Midbrain (tissue), 1 donor: ENCODE measurements at places on chromosomes 1 and 21.
A peak's percentile ranks its signal among the peaks of the same experiment; 100 is the strongest.

DNA sequence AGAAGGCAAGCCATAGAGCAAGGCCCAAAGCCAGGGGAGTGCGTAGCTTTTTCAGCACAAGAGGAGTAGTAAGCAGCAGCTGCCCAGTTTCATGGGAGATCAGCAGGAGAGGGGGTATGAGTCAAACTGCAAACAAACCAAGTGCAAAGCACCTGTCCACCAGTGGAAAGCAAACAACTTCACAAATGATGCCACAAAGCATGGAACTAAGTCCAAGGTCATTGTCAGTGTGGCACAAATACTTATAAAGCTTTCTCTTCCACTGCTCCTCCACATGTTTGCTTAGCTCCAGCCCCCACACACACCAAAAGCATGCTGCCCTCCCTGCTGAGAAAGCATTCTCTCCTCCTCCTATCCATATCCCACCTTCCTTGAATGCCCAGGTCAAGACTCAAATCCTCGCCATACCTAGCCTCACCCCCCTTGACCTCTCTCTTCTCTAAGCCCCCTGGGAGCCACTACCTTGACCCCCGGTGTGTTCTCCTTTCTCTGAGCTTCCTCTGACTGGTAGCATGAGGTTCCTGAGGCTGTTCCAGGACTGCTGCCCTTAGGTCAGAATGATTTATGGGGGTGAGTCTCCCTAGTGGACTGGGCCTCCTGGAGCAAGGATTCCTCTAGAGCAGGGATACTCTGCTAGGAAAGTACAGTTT, 70.4 kb downstream of the DMAP1 start:
- DNase-seq = no peak

GRCh38 chr1:26582053-26582835, 52.7 kb downstream of the RPS6KA1 start:
- no peak for DNase-seq

DNA sequence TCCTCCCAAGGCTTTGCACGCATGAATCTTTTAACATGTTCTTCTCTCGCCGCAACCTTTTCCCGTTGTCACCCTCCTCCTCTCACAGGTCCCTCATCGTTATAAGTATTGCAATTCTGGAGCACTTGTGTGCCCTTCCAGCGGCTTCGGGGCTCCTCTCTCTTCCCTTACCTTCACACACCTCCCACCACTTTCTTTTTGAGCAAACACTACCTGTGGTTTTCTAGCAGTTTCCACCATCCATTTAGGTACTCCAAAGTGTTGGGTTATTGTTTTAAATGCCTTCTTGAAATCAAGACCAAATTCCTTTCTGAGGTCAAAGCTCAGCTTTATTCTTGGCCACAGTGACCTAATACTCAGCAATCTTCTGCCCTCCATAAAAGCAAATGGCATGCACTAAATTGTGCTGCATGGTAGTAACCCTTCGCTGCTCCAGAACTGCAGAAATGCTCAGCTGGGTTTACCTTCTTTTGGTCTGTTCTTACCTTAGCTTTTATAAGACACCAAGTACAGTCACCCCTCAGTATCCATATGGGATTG, 472.4 kb downstream of the SETD4 start:
- no peak for DNase-seq

GRCh38 chr1:71695821-71696220, 586.5 kb downstream of the NEGR1 start:
- DNase-seq = no peak

- DNase-seq = no peak
Measured at GRCh38 chr1:226541631-226542622, 6.6 kb upstream of the STUM start.

- DNase-seq = peak; percentile 79
Measured at GRCh38 chr21:39451332-39452206, at the start of gene SH3BGR. TSS of gene SH3BGR (plus strand) at chr21:39451970. CDS start at chr21:39452097, 127 bp downstream.

GRCh38 chr1:208177656-208178055, 66.5 kb downstream of the PLXNA2 start:
- DNase-seq = no peak

DNA sequence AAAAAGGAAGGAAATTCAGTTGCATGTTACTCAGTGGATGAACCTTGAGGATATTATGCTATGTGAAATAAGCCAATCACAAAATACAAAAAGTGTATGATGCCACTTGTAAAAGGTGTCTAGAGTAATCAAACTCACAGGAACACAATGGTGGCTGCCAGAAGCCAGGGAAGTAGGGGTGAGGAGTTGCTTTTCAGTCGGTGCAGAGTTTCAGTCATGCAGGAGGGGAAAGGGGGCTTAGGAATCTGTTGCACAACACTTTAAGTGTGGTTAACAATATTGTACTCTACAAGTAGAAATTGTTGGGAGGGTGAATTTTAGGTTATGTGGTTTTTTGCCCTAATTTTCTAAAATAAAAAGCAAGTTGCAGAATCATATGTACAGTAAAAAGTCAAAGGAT, 184.2 kb upstream of the RAB4A start:
- no peak for DNase-seq

GRCh38 chr1:231522931-231523642, 5.4 kb upstream of the TSNAX start:
- no peak for DNase-seq

GRCh38 chr1:182791281-182792179, 2.0 kb downstream of the NPL start:
- no peak for DNase-seq

DNA sequence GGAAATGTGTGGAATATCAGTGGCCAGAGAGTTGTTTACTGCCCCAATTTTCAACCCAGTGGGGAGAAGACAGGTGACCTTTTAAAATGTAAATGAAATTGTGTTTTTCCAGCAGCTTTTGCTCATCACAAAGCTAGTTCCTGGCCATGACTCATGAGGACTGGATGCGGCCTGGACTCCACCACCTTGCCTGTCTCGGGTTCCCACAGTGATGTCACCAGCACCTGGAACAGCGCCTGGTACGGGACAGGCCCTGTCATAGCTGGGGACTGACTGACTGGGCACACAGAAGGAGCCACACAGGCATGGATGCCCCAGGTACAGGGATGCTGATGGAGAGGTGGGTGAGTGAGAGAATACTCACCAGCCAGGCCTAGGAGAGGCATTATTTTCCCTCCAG, 277.1 kb downstream of the AJAP1 start:
- DNase-seq = no peak

DNA sequence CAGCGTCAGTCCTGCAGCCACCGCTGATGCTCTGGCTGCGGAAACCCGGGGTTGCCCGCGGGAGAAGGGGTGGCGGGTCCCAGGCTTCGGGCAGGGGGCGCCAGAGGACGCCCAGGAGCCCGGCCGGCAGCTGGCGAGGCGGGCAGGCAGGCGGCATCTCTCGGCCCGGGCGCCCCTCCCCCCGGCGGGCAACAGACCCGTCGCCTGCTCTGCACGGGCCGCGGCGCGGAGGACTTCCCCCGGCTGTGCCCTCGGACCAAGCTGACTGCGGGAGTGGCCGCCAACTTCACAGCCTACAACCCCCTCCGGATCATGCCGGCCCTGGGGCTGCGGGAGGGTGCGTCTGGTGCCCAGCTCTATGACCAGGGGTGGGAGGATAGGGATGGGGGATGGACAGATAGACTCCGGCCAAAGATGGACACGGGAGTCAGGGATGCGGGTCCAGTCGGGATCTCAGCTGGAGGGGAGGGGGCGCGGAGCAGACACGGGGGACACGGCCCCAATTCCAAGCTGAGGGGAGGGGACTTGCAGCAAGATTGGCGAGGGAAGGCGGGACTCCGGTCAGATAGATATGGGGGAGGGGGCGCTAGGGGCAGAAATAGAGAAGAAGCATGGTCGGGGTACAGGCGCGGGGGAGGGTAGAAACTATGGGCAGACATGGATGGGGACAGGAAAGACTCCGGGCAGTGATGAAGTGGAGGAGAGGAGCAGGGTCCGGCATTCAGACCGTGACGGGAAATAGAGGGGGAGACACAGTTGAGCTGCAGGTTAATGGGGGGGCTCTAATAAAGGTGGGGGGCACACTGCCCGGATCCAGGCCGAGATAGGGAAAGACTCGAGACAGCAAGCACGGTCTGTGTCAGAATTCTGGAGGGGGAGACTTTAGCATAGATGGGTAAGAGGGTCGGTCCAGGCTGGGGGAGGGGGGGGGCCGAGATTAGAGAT, 1.1 kb downstream of the ADGRB2 start:
- DNase-seq = peak; percentile 83

GRCh38 chr1:51344602-51345299, 14.4 kb upstream of the TTC39A start:
- no peak for DNase-seq

- DNase-seq = no peak
Measured at GRCh38 chr1:203120325-203121153, 7.0 kb upstream of the ADORA1 start.

DNA sequence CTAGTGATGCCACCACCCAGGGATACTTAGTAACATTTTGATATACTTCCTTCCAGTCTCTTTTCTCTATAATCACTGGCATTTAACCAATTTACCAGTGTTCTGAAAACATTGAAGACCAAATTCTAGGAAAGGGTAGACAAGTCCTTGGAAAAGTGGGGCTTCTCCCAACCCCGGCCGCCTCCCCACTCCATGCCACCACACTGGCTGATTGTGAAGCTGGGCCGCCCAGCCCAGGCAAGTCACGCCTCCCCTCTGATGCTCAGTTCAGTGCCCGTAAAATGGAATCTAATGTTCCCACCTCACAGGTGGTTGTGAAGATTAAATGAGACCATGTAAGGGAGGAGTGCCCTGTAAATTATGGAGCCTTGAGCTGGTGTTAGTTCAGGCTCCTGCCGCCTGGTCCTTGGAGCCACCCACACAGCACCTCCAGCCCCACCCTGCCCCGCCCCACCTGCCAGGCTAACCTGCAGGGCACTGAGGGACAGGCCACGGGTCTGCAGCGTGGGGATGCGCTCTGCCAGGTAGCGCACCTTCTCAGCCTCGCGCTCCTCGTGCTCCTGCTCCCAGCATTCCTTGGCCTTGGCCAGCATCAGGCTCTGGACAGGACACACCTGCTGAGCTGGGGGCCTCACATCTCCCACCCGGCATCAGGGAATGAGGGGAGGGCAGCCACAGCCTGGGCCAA, 7.3 kb downstream of the TNNI1 start:
- DNase-seq = no peak

GRCh38 chr1:116458695-116459094, 85.7 kb downstream of the ATP1A1 start:
- DNase-seq = no peak

- no peak for DNase-seq
Measured at GRCh38 chr1:19973616-19974015, 5.8 kb downstream of the PLA2G2A start.

DNA sequence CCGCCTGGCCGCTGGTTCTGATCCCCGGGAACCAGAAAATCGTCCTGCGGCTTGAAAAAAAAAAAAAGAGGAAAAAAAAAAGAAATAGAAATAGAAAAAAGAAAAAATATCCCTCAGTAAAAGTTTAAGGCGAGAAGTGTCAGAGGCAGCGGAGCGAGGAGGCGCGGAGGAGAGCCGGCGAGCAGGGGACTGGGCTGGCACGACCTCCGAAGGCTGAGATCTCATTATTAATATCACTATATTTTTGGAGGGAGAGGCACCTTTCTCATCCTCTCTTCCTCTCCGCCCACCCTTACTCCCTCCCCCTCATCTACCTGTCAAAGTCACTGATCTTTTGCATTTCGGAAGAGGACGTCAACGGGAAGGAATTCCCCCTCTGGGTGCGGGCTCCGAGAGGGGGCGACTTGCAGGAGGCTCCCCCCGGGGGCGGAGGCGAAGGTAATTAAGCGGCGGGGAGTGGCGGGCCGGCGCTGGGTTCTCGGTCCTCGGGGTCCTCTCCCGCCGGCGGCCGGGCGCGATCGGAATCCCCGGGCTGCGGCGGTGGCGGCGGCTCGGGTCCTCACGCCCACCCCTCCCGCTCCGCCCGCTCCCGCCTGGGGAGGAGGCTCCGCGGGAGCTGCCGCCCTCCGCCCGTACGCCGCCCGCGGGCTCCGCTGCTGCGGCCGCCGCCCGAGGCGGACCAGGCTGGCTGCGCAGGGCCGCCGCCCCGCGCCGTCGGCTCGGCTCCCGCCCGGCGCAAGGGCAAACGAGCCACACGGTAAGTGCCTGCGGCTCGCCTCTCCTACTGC, at the start of gene NTNG1:
NTNG1 (plus strand) TSS at position 337 of the 788 bp plus-strand sequence.
- DNase-seq = no peak
